ENCODE measurements at places on chromosomes 5 and 9. TPM values are rescaled to one million over a fixed set of nuclear protein-coding genes. Genes with fewer than 3 reads are reported as not detected.

The FST gene
- total RNA-seq: 12.9 TPM

The ANKRA2 gene
- 23.8 TPM for total RNA-seq

The HMHB1 gene
- not detected for total RNA-seq

The RASGEF1C gene
- total RNA-seq: not detected

The ORM2 gene
- total RNA-seq: not detected

The BASP1 gene
- 170 TPM for total RNA-seq

The PCDHB8 gene
- total RNA-seq: 0.89 TPM
